H1 (cell line): ENCODE measurements at places on chromosomes 4 and X. TPM values are rescaled to one million over a fixed set of nuclear protein-coding genes. Genes with fewer than 3 reads are reported as not detected.
A peak's percentile ranks its signal among the peaks of the same experiment; 100 is the strongest.

GRCh38 chrX:46754036-46754435 lies 4.9 kb downstream of the SLC9A7 start:
- no peak for DNase-seq

DNA sequence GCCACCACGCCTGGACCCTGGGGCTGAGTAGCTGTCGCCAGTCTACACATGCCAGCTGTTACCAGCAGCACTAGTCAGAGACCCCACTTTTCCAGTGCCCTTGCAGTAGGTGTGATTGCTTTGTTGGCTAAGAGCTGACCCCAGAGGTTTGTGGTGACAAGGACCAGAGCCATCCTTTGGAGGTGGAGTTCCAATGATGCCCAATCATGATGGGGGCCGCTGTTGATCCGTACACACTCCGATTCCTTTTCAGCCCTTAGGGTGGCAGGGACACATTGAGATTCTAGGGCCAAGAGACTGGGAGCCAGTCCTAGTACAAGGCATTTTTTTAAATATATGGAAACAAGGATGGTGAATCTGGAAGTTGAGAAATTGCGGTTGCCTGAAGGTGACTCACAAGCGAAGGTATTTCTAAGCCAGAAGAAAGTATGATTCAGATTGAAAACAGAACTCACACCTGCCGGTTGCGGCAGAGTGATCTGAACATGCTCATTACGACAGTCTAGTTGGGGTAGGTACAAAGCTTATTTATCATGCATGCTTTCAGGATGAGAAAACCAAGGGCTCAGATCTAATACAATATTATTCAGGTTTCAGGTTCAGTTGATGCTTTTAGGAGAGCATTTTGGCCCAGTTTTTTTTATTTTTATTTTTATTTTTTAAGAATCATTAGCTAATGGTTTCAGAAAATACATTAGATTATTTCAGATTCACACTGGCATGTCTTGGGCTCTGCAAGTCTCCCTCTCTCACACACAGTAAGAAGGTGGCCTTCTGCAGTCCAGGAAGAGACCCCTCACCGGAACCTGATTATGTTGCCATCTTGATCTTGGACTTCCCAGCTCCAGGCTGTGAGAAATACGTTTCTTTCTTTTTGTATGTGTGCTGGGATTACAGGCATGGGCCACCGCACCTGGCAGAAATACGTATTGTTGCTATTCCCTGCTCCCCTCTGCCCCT lies 43.4 kb downstream of the SHROOM2 start:
- no peak for DNase-seq

- no peak for DNase-seq
Observed at GRCh38 chr4:87108142-87108546, 112.3 kb downstream of the KLHL8 start.

DNA sequence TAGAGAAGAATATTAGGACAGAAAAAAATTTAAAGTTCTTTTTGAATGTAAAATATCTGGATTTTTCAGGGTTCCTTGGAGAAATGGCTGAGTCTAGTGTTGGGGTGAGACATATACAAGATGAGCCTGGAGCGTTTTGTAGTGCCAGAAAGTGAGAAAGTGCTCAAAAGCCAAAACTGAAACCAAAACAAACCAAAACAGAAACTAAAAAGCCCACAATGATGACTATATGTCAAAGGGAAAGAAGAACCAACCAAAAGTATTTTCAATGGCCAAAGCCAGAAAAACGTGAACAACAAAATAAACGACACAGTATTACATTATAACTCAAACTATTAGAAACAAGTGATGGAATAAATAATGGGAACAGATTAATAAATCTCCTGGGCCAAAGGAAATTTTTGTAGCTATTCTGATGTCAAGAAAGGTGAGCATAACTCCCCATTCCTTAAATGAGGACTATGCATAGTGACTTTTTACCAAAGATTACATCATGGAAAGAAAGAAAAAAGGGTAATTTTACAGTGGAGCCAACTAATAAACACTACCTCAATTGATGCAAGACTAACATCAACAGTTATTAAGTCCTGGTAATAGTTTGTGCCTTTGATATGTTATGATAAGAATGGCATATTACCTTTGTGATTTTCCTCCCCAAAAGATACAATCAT lies 1137.6 kb downstream of the C4orf33 start:
- DNase-seq = no peak

GRCh38 chrX:104854790-104855340 lies 288.9 kb downstream of the IL1RAPL2 start:
- no peak for DNase-seq

DNA sequence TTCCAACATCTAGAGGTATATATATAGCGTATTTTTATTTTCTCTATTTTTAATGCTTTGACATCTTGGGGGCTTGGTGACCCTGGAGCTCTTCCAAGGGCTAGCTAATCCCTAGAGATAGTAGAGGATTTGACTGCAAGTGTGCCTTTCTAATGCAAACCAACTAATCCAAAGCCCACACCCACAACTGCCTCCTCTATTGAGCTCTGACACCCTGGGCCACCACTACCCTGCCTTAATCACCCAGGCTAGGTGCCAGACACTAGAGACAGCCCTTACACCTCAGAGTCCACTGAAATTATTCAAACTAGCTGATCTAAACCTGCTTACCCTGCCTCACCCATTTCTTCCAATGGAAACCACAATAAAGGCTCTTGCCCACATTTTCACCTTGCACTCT lies 69.6 kb upstream of the ATXN3L start:
- DNase-seq = no peak

- DNase-seq = no peak
Observed at GRCh38 chr4:168019019-168019651, 73.2 kb upstream of the ANXA10 start.

DNA sequence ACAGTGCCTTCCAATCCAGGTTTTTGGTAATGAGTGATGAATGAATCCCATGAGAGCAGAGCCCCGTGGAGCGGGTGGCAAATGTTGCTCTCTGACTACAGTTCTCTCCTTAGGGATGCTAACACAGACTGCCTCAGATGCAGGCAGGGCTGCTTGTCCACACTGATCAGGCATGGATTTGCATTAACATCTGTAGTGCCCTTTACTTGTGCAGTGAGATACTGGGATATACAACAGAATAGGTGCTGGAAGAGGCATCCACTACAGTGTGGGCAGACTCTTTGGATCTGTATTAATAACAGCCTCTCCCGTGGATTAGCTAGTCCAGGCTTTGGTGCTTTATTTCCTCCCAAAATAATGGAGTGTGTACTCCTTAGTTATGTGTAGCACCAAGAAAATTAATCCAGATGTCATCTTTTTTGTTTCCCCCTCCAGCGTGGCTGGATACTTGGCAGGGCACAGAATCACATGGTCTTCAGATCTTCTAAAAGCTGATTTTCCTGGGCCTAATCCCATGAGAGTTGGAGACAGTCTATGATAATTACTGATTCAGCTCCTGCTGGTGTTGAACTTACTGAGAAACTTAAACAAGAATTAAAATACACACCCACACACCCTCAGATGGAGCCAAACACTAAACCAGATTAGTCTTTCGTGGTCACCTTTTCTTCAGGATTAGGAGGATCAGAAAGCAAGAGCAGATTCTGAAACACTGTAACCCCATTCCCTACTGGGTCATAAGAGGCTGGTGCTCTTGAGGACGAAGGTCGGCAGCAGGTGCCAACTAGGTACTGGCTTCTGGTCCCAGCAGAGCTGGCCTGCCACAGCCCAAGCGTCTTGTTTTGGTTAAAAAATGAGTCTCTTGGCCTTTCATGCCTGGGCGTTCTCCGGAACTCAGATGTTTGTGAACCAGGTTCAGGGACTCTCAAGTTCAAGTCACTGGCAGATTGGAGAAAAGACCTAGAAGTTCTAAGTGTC lies 23.1 kb upstream of the NAP1L5 start:
- DNase-seq = no peak

The SPRY1 gene
- 54.7 and 56.2 TPM in 2 replicates for total RNA-seq

GRCh38 chr4:174277433-174277832 lies 6.0 kb downstream of the FBXO8 start:
- DNase-seq = no peak

GRCh38 chr4:154534296-154534695 lies 15.9 kb downstream of the PLRG1 start:
- no peak for DNase-seq

DNA sequence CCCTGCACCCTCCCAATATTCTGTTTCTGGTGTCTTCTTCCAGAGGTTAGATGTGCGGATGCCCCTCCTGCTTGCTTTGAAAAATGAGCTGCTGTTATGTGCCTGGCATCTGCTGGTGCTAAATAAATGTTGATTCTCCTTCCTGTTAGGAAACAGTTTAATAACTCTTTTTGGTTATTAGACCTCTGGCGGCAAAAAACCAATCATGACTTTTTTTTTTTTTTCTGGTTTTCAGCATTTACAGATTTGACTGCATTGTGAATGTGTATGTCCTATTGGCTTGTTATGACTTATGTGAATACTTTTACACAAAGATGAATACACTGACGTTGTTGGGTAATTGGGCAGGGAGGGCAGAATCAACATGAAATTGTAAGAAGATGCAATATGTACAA lies 13.6 kb upstream of the TMEM156 start:
- DNase-seq = no peak

GRCh38 chr4:143700416-143701352 lies at the start of gene FREM3:
Gene FREM3, minus strand, starts transcription at chr4:143700675. Its CDS starts 0 bp downstream, at chr4:143700675.
- DNase-seq = peak; percentile 75

DNA sequence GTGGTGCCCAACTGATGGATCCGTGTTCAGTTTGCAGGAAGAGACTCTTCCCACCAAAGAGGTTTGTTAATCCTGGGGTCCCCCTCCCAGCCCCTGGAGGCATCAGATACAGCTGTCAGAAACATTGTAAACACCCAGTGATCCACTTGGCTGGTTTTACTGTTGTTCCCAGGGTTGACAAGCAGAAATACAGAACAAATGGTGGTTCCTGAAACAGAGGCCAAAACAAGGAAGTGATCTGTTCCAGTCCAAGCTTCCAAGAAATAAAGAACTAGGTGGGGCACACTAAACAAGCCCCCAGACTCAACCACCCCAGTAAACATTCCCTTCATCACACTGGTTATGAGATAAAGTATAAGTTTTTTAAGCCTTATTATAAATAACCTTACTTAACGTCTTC lies 1.4 kb downstream of the TMLHE start:
- DNase-seq = no peak

The F9 gene
- total RNA-seq = not detected in 2 replicates

DNA sequence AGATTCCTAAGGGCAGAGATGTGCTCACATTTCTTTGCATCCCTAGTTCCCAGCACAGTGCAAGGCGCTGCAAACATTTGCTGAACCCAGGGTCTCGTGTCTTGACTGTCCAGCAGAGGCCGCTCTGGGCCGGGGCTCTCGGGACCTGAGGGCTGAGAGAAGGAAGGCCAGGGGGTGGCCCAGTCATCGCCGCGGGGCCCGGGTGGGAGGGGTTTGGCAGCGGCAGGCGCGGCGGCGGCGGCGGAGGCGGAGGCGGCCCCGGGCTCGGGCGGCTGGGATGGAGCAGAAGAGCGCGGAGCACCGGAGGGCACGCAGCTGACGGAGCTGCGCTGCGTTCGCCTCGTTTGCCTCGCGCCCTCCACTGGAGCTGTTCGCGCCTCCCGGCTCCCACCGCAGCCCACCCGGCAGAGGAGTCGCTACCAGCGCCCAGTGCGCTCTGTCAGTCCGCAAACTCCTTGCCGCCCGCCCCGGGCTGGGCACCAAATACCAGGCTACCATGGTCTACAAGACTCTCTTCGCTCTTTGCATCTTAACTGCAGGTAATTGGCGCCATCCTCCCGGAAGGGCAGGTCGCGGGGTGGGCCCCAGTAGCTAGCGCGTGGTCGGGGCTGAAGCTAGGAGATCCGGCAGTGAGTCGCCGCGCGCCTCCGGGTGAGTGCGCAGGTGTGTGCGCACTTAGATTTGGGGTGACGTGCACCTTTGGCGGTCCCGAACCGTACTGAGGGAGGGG lies at the start of gene PARM1:
PARM1 (plus strand) TSS at position 285 of the 730 bp plus-strand sequence; CDS start at position 497, 212 bp downstream.
- DNase-seq = peak; percentile 94

DNA sequence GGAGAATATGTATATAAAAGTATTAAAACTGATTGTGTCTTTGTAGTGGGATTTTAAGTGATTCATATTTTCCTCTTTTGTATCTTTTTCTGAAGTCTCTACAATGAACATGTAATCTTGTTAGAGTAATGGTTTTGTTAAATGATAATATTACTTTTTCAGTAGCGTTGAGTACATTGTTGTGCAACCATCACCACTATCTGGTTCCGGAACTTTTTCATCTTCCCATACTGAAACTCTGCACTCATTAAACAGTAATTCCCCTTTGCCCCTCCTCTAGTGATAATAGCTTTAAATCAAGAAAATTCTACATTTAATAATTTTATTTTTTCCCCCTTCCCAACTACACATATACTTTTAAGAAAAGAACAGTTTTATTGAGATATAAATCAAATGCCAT lies 23.3 kb downstream of the SHROOM3 start:
- no peak for DNase-seq
